ENCODE measurements at places on chromosomes 2 and 18.

GRCh38 chr2:135281379-135281778 lies 229.3 kb downstream of the RAB3GAP1 start:
- no peak for DNase-seq

GRCh38 chr2:111042261-111042660 lies 78.5 kb upstream of the BCL2L11 start:
- no peak for DNase-seq

GRCh38 chr2:157093666-157094065 lies 163.8 kb upstream of the GALNT5 start:
- no peak for DNase-seq

GRCh38 chr18:8779251-8779650 lies 73.9 kb downstream of the MTCL1 start:
- no peak for DNase-seq

DNA sequence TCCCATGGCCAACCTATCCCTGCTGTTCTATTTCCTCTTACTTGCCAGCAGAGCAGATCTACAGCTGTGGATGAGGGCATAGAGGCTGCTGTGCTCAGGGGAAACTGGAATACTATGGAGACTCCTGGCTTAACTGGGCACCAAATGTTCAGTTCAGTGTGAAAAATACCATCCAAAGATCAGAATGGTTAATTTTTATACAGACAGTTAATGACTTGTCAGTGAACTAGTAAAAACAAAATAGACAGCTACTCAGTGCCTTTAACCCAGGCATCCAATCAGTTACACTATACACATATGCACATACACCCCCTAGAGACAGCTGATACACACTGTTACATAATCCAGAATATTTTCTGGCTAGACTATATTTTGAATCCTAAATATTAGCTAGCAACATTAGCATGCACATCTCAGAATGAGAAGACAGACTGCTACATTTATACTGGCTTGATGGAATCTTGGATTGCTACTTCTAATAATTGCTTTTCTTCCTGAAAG lies 59.1 kb upstream of the WIPF1 start:
- no peak for DNase-seq

GRCh38 chr2:80519699-80520291 lies 215.2 kb upstream of the LRRTM1 start:
- DNase-seq, result no peak

- DNase-seq, result peak; percentile 80
Measured at GRCh38 chr2:231926180-231926741, at the start of gene NPPC. Gene NPPC, minus strand, starts transcription at chr2:231926396. Its CDS starts 147 bp downstream, at chr2:231926249.

DNA sequence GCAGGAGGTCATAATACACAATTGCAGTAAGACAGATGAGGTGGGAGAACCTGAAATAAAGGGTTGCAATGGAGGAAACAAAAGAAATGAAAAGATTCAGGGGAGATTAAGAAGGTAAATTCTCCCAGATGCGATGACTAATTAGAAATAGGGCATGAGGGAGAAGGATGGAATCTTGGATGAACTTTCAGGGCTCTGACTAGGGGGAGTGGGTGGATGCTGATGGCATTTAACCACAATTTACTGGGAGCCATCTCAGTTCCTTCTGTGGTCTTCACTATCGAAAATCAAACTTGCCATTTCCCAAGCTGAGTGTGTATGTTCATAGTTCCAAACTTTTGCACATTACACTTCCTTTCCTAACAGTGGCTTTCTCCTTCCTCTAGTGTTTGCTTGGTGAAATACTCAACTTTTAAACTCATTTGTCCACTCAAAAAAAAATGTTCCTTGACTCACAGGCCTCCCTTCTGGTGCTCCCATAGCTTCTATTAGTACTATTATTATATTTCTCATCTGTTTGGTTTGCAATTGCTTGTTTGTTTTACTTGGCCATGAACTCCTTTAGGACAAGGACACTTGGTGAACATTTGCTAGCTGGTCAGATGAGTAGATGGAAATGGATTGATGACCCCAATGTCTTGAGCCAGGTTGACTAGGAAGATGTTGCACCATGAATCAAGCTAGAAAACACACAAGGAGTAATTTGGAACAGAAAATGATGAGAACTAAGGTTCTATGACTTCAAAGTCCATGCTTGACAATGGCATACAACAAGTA lies 178.5 kb downstream of the DIS3L2 start:
- DNase-seq, result no peak

DNA sequence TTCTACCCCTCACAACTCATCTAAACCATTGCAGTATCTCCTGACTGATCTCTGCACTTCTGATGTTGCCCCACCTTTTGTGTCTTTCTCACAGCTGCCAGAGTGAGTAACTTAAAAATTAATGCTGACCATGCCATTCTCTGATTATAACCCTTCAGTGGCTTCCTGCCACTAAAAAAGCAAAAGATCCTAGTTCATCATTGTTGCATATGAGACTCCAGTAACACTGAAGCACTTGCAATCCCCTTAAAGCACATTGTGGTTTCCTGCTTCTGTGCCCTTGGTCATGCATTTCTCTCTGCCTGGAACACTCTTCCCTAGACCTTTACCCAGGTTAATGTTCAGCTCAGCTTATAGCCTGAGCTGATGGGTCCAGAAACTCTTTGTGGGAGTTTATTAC lies 95.1 kb upstream of the WDSUB1 start:
- no peak for DNase-seq

GRCh38 chr2:106843001-106843909 lies 42.7 kb downstream of the ST6GAL2 start:
- peak; percentile 74 for DNase-seq

DNA sequence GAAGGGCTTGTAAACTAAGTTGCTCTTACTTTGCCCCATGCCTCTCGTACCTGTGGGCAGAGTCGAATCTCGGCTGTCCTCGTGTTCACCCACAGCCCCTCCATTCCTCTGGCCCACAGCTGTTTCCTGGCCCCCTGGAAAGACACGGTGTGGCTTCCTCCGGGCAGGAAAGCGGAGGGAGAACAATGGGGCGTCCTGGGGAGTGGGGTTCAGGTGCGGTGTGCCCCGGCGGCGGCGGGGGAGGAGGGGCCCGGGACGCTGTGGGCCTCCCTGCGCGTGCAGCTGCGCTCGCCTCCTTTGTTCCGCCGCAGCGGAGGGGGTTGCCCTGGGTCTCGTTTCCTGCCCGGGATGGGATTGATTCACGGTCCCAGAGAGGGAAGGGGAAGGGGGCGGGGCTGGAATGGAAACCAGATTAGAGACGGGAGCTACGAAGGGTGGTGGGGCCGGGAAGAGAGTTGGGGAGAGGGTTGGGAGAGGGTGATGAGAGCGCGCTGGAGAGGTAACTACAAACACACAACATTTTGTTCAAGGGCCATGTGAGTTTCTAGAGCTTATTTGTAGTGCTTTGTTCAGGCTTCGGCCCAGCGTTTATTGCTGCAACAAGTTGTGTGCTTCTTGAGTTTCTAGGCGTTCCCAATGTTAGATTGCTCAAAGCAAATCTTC lies 796 bp downstream of the MYO1B start:
- DNase-seq, result peak; percentile 68

- no peak for DNase-seq
Measured at GRCh38 chr2:138452324-138452723, 49.2 kb upstream of the SPOPL start.

GRCh38 chr2:143259368-143259958 lies 130.2 kb downstream of the ARHGAP15 start:
- DNase-seq, result peak; percentile 75

GRCh38 chr2:16227811-16228462 lies 287.6 kb downstream of the MYCN start:
- no peak for DNase-seq

GRCh38 chr2:231761735-231762134 lies 19.3 kb downstream of the PDE6D start:
- no peak for DNase-seq

DNA sequence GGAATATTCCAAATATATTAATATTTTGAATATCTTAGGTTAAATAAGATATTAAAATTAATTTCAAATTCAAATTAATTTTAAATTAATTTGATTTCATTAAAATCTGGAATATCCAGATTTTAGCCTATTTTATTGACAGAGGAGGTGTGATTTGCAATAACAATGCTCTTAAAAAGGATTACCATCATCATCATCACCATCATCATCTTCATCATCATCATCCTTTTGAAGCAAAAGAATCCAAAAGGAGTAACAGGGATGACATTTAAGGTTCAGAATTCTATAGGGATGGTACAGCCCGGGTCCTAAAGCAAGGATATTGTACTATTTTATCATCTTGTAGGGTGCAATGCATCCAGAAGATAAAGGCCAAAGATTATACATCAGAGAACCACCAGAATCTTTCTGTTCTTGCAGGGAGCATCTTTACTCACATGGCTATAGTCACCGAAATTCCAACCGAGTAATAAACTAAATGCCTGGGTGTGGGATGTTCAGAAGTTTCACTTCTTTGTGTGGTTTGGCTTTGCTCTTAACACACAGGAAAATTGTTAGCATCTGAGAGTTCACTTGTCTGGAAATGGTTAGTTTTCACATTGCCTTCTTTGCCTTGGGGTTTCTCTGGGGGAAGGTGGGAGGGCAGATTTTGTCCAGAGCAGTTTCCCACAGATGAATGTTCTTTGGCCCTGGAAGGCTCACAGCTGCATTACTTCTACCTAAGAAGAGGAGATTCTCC lies 99.1 kb upstream of the ITGA6 start:
- no peak for DNase-seq

- no peak for DNase-seq
Measured at GRCh38 chr2:218872645-218873358, 7.8 kb upstream of the WNT10A start.

GRCh38 chr2:120394764-120395163 lies 48.8 kb downstream of the INHBB start:
- no peak for DNase-seq

DNA sequence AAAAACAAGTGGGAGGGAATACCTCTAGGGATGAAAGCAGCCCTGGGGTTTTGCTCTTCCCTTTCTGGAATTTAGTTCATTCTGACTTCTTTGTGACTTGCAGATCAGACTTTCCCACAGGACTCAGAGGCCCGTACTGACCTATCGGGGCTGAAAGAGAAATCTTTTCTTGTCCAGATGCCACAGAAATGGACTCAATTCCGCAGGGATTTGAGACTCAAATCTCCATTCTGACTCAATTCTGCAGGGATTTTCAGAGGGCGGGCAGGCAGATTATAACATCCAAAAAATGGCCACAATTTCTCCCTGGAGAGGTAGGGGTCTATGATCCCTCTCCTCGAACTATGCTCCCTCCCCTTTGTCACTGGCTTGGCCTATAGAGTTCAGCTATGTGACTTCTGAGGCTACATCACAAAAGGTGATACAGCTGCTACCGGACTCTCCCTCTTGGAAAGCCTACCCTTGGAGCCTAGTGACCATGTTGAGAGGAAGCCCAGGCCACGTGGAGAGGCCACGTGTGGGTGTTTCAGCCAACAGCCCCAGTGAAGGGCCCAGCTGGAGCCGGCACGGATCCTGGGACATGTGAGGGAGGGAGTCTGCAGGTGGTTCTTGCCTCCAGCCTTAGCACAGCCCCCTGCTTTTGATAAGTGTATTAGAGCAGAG lies 4.8 kb upstream of the EFHD1 start:
- DNase-seq, result no peak

DNA sequence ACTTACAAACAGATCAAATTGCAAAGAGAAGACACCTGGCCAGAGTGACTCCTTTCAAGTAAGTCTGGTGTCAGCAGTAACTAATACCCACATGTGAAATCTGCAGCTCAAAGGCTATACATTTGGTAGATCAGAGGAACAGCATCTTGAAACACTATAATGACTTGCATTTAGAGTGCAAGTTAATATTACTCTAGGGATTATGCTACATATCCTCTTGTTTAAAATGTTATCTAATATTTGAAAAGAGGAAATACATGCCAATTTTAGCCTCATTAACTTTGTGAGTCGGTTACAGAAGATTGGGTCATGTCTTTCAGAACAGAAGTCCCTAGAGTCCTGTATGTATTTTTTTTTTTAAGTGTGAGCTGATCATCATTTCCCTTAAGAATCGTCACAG lies 15.2 kb downstream of the LANCL1 start:
- no peak for DNase-seq

DNA sequence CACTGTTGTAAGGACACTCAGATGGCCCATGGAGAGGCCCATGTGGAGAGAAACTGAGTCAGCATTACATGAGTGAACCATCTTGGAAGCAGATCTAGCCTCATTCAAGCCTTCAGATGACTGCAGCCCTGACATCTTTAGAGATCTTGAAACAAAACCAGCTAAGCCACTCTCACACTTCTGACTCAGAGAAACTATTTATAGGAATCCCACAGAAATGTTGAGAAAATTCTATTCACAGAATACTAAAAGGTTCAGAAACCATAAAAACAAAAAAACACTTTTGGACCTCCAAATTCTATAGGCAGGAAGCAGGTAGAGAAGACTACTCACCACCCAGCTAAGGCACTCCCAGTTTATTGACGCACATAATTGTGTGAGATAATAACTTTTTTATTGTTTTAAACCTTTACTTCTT lies 8.7 kb downstream of the TMEM169 start:
- DNase-seq, result no peak

- DNase-seq, result no peak
Measured at GRCh38 chr2:212465456-212465855, 73.1 kb downstream of the ERBB4 start.

- DNase-seq, result no peak
Measured at GRCh38 chr2:232058063-232058877, 96.8 kb downstream of the DIS3L2 start.

GRCh38 chr2:164009756-164010337 lies 274.0 kb upstream of the FIGN start:
- peak; percentile 69 for DNase-seq

DNA sequence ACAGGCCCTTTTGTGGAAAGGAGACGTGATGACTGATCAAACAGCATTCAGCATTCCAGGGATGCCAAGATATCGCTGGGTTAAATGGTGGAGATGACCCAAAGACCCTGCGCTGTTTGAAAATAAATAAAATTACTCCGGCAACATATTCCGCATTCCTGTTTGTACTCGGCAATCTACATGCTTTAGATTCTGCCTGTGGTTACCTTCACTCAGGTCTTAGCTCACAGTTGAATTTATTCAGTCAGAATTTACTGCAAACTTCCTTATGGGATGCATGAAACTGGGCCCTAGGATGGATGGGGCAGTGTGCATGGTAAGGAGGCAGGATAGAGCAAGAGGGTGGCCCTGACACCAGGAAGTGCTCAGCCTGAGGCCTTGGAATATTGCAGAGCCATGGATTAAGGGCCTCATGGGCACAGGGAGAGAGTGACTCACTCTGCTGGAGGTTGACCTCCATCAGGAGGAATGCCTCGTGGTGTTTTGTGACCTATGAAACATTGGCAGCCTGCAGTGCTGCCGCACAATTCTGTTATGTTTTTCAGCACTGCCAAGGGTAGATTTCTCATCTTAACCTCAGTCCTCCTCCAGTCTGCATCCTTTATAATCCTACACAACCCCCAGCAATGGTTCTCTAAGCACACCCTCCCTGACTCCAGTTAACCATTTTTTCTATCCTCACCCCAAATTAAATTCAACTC lies 321.4 kb downstream of the IRS1 start:
- no peak for DNase-seq
